A549 treated with dexamethasone at 1 μM for 4 hours (cell line): ENCODE measurements at places on chromosomes 1 and 21. TPM values are rescaled to one million over a fixed set of nuclear protein-coding genes. Genes with fewer than 3 reads are reported as not detected.

The SLC30A10 gene
- total RNA-seq: 0.05 to 0.11 TPM in 2 of 5 replicates, not detected in the others

The MARK1 gene
- 0.06 to 0.14 TPM (median 0.09 TPM) in 5 replicates for total RNA-seq

The SYT11 gene
- total RNA-seq: 1.1 to 1.5 TPM (median 1.5 TPM) in 5 replicates

The OR14A16 gene
- not detected in 5 replicates for total RNA-seq

The PTAFR gene
- total RNA-seq: 0.09 to 0.24 TPM (median 0.09 TPM) in 5 replicates

The ZBTB40 gene
- 3.4 to 5.8 TPM (median 5.4 TPM) in 5 replicates for total RNA-seq

The LDLRAD2 gene
- 0.02 to 0.12 TPM (median 0.02 TPM) in 4 of 5 replicates, not detected in the other for total RNA-seq

The FOXO6 gene
- 0.46 to 0.94 TPM (median 0.84 TPM) in 5 replicates for total RNA-seq

The DCST1 gene
- 0.05 to 0.06 TPM (median 0.06 TPM) in 3 of 5 replicates, not detected in the others for total RNA-seq
